Motor neuron (in vitro differentiated cells): ENCODE measurements at places on chromosomes 2 and 18. TPM values are rescaled to one million over a fixed set of nuclear protein-coding genes. Genes with fewer than 3 reads are reported as not detected.
A peak's percentile ranks its signal among the peaks of the same experiment; 100 is the strongest.

DNA sequence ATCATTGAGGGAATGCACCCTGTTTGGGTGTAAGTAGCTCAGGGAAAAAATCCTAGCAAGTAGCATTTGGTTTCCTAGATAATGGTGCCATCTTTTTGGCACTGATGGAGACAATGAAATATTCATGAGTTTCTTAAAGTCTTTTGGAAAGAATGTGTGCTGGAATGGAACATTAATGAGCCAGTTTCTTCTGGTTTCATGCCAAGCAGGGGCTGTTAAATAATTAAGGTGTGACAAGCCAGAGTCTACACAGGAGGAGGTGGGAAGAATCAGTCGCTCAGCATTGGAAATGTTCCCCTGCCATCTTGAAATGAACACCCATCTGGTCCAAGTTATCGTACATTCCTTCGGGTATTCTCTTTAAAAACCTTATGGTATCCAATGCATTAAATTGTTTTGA lies 457.3 kb downstream of the RIT2 start:
- ATAC-seq = no peak

GRCh38 chr2:9815076-9815475 lies 28.2 kb upstream of the TAF1B start:
- no peak for ATAC-seq

DNA sequence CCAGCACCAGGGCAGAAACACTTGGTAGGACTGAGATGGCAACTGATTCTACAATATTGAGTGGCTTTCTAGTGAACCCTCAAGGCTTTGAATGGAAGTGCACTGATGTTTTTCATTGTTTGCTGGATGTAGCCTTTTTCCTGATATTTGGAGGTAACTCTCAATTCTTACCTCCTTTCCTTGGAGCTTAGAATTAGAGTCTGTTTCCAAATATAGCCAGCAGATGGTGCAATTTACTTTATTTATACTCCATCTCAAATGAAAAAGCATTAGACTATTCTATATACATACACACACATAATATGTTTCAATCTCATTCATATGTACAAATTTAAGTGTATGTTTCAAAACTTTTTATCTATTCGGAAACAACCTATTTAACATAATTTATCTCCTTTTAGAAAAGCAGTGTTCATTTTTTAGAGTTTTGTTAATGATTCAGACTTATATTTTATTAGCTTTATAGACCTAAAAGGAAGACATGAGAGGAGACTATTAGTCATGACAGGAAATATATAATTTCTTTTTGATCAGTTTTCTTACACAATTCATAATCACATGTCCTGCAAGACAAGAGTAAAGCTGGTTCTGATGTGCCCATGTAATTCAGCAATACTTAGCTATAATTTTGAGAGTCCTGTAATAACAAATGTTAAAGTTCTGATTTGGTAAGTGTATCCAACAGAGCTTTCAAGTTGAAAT lies 124.8 kb downstream of the NUP35 start:
- peak; percentile 51 for ATAC-seq

Gene INHBB
- 0.15 and 0.17 TPM in 2 replicates for total RNA-seq

Gene NMUR1
- total RNA-seq = 0.16 and 0.23 TPM in 2 replicates

Gene COLEC12
- 0.49 and 0.63 TPM in 2 replicates for total RNA-seq
